ENCODE measurements at places on chromosomes 3 and 15.

DNA sequence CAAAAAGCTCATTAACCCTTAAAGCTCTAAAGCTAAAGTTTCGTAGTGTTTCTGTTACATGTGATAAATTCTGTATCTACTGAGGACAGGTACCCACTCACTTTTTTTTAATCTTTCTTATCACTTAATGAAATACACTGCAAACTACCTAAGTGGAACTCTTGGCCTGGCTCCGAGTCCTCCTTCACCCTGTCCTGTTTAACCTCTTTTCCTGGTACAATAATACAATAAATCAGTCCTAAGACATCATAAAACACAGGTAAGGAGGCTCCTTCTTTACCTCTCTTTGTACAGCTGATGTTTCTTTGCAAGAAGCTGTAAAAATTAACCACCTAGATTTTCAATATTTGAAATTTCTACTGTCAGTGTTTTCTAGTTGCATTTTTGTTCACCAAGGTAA lies 15.8 kb downstream of the SEMA6D start:
- no peak for DNase-seq

GRCh38 chr15:74642734-74643664 lies 27.4 kb downstream of the CLK3 start:
- no peak for DNase-seq

DNA sequence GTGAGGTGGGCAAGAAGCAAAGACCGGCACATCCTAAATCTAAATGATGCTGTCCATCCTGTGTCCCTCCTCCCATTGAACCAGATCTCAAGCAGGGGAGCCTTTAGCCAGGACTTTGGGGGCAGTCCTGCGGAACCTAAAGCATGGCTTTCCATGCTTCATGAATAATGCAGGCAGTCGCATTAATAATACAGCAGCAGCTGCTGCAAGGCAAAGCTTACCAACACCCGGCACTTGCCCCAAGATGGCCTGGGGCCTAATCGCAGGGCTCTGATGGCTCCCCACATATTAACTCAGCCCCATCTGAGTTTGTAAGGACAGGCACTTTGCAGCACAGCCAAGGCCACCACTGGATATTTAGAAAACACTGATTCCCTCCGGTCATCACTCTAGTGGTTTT lies 114.4 kb downstream of the NTRK3 start:
- no peak for DNase-seq

DNA sequence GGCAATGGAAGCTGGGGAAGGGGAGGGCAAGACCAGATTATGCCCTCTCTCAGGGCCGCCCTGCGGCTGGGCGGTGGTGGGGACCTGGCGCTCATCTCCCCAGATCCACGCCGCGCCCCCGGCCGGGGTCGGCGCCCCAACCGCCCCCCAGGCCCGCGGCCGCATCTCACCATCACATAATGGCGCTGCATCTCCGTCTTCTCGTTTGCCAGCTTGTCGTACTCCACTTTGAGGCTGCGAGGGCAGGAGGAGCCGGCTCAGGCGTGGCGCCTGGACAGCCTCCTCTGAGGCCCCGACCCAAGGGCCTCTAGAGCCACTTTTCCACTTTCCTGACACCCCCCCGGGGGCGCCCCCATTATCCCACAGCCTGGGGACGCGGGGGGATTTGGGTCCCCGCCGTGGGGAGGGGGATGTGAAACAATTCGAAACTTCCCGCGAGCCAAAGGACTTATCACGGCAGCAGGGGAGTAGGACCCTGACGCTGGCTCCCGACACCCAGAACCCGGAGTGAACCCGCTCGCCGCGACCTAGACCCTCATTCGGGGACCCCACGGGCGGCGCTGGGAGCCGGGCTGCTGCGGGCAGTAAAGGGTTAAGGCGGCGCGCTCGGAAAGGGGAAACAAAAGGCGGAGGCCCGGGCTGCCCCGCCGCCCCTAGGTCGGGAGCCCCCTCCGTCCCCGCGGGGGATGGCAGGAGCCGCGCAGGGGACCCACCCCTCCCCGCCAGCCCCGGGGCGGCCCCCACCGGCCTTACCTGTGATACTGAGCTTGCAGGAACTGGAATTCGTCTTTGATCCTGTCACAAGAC lies 2.1 kb downstream of the TLE3 start:
- DNase-seq: no peak

Data from DMS 273 treated with DMSO at 0.1 percent for 48 hours (cell line).